ENCODE measurements at places on chromosomes 7 and 10. TPM values are rescaled to one million over a fixed set of nuclear protein-coding genes. Genes with fewer than 3 reads are reported as not detected.

NUTM2B gene
- total RNA-seq, result 1.0 TPM

DNA sequence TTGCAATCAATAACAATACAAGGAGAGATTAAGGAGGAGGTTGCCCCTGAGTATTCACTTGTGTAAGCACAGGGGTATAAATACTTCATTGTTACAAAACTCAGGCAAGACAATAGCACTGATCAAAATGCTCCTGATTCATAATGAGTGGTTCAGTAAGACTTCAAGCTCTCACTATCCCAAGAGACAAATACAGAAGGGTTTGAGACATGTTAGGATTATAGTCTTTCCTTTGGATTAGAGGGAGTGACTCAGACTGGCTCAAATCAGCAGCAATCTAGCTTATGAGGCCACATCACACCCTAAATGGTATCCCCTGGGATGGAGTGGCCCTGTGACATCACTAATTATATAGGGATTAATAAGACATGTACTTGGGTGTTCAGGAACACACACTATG lies 167.2 kb upstream of the HGF start:
- no peaks in the 10 kb centered on the region for H3K36me3 ChIP-seq
- no peaks in the 10 kb centered on the region for H3K4me1 ChIP-seq
- H3K27me3 ChIP-seq, result no peaks in the 10 kb centered on the region

CLEC5A gene
- total RNA-seq, result not detected

DNA sequence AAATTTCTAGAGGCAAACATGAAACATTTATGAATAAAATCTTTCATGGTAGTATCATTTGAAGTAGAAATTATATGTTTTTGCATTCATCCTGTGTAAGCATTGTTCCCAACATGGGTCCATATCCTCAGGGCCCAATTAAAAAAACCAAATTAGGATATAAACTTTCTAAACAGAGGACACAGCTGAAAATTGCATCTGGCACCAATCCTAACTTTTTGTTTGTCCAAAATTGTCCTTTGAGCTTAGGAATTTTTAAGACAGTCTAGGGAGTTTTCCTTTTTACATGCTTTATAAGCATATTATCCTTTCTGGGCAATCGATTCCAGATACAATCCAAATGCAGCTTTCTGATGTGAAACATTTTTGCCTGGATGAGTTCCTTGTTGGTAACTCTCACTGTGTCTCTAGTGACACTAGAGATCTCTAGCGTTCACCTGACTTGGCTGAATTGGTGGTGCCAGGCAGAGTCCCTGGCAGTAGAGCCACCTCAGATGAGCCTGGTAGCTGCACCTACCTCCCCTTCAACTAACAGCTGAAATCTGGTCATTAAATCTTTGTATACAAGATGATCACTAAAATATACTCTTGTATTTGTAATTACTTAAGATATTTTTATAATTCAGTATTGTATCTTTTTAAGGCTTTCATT lies 137.6 kb upstream of the SAMD8 start:
- H3K4me1 ChIP-seq, result peaks cover 52% of the 10 kb centered on the region
- DNase-seq, result no peak
- no peak overlapping the region for H3K4me3 ChIP-seq
- no peak overlapping the region for H3K27ac ChIP-seq
- no peaks in the 10 kb centered on the region for H3K27me3 ChIP-seq

- H3K4me3 ChIP-seq, result no peak overlapping the region
- no peaks in the 10 kb centered on the region for H3K27me3 ChIP-seq
- no peaks in the 10 kb centered on the region for H3K4me1 ChIP-seq
- H3K27ac ChIP-seq, result no peak overlapping the region
- H3K36me3 ChIP-seq, result no peaks in the 10 kb centered on the region
Measured at GRCh38 chr10:32239769-32240168, 107.2 kb downstream of the EPC1 start.

SPDYE1 gene
- total RNA-seq, result not detected

ATRNL1 gene
- 2.4 TPM for total RNA-seq

ERCC6 gene
- total RNA-seq, result 11.4 TPM

Data from A673 (cell line).